ENCODE measurements at places on chromosomes 11 and 22. TPM values are rescaled to one million over a fixed set of nuclear protein-coding genes. Genes with fewer than 3 reads are reported as not detected.

- H3K27ac ChIP-seq = no peak overlapping the region
- no peaks in the 10 kb centered on the region for H3K36me3 ChIP-seq
- no peak overlapping the region for H3K4me3 ChIP-seq
These were observed 33.4 kb downstream of the NAV2 start for GRCh38 chr11:19746086-19746485.

RAB3IL1 gene
- 20.0 TPM for total RNA-seq

DEFB131B gene
- not detected for total RNA-seq

SCO2 gene
- not detected for total RNA-seq

PNPLA3 gene
- not detected for total RNA-seq
